ENCODE measurements at places on chromosomes 16 and 17. TPM values are rescaled to one million over a fixed set of nuclear protein-coding genes. Genes with fewer than 3 reads are reported as not detected.

GRCh38 chr17:74117087-74117698, 86.3 kb upstream of the RPL38 start:
- DNase-seq = peak; percentile 6

The KRT34 gene
- not detected for total RNA-seq

- peak; percentile 70 for DNase-seq
Observed at GRCh38 chr17:68011199-68011665, 15.0 kb upstream of the C17orf58 start.

DNA sequence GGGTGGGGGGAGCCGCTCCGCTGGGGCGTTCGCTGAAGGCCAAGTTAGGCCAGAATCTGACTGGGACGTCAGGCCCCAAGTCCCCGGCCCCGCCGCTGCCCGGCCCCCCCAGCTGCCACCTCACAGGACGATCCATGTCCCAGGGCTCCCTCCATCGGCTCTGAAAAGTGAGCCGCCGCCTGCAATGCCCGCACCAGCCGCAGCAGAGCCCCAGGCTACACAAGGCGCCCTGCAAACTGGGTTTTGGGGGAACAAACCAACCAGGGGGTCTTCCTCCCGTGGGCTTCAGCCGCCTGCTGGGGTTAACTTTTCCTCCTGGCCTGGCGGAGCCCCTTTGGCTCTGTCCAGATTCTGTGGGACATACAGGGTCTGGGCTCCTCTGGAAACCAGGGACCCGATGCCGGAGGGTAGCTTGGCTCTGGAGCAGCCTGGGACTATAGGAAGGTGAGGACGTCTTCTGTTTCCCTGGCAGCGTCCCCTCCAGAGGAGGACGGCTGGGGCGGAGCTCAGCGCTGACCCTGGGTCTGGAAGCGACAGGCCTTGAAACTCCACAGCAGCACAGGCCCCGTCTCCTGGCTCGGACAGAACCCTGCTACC, 835 bp downstream of the NME4 start:
- peak; percentile 87 for DNase-seq

The P2RX1 gene
- total RNA-seq = 7.3 TPM

The GPR139 gene
- not detected for total RNA-seq

GRCh38 chr17:20122254-20122879, 113.2 kb downstream of the SPECC1 start:
- no peak for DNase-seq

DNA sequence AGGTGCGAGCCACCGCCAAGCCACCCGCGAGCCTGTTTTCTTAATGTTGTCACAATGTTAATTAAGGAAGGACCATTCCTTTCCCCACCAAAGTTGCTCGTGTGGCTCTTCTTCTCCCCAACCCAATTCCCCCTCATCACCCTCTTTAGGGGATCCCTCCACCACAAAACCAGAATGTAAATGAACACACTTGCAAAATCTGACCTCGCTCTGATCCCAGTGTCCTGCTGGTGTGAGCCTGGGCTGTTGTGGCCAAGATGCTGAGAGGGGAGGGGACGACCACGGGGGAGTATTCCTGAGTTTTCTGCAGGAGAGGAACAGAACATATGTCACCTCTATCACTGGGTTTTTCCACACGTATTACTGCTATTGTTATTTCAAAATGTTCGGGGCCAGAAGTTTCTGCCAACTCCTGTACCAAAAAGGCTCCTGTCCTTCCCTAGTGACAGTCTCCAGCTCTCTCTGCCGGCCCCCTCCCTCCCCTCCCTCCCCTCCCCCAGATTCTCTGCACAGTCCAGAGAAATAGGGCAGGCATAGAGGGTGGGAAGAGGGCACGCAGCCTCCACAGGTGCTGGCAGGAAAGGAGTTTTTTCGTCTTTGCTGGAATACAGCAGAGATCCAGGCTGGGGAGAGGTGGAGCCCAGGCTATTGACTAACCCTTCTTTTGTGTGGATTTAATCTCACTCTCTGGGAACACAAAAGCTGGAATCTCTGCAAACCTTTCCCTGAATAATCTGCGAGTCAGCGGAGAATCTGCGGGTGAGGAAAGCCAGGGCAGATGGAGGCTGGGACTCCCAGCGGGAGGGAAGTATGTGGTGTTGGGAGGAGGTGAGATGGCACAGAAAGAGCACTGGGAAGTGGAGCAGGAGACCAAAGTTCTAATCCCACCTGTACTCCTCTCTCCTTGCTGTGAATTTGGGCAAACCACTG, 4.5 kb upstream of the CA4 start:
- DNase-seq = no peak

DNA sequence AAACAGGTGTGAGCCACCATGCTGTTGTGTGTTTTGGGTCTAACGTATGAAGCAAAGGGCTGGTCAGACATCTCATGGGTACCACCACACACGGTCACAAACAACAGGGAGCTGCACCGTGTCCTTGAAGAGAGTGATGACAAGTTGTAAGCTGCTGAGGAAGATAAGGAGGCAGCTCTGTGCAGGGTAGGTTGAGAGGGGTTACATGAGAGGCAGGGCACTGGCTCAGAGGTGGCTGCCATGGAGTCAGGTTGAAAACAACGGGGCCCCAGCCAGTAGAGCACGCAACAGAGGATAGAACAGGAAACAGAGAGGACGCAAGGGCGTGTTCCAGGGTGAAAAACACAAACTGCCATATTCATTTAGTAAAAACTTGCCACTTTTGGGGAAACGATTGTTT, 52.2 kb downstream of the TRARG1 start:
- peak; percentile 42 for DNase-seq

- no peak for DNase-seq
Observed at GRCh38 chr17:69466451-69466850, 52.0 kb downstream of the MAP2K6 start.

DNA sequence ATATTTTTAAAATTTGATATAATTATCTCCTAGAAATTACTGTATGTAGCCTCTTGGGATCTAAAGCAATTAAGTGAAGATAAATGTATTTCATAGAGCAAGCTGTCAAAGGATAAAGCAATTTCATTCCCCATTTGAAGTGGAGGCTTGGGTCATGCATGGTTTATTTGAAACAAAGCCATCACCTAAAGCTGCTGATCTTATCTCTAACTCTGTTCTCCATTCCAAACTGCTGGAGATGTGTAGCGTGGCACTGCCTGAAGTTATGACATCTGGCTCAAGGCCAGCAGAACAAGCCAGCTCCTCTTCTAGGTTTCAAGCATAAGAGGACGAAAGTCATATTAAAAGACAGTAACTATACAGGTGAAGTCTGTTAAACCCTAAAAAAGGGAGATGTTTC, 83.9 kb downstream of the HIC1 start:
- no peak for DNase-seq

The PDIA2 gene
- 0.85 TPM for total RNA-seq

GRCh38 chr17:19344311-19345066, 18.0 kb downstream of the B9D1 start:
- DNase-seq = peak; percentile 59

- DNase-seq = no peak
Observed at GRCh38 chr17:32731556-32732295, 145.2 kb downstream of the MYO1D start.

DNA sequence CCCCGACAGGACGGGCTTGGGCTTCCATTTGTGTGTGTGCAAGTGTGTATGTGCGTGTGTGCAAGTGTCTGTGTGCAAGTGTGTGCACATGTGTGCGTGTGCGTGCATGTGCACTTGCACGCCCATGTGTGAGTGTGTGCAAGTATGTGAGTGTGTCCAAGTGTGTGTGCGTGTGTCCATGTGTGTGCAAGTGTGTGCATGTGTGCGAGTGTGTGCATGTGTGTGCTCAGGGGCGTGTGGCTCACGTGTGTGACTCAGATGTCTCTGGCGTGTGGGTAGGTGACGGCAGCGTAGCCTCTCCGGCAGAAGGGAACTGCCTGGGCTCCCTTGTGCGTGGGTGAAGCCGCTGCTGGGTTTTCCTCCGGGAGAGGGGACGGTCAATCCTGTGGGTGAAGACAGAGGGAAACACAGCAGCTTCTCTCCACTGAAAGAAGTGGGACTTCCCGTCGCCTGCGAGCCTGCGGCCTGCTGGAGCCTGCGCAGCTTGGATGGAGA, 23.1 kb upstream of the ITGAX start:
- DNase-seq = no peak

The WFDC1 gene
- total RNA-seq = 31.6 TPM

DNA sequence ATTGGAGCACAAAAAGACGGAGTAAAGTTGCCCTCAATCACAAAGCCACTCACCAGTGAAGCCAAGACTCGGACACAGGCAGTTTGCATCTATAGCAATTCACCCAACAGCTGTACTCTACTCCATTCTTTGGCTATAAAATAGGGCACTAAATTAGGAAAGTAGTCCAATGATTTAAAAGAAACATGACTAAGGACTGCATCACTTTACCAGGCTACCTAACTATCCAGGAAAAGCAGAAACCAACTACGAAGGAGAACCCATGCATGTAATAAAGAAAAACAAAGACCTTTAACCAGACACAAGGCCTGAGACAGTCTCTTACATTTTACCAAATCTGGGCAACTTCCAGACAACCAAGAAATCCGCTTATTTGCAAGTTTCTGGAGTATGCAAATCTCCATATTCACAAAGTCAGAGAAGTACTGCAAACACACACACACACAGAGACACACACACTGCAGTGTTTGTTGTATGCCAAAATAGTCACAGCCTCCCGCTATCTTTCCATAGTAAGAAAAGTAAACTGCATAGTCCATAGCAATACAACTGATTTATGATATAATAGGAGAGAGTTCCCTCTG, 59.8 kb downstream of the CDH11 start:
- DNase-seq = no peak

The KRT13 gene
- 0.62 TPM for total RNA-seq

- DNase-seq = no peak
Observed at GRCh38 chr16:11980136-11980844, 3.8 kb downstream of the SNX29 start.

GRCh38 chr17:50542795-50543774, 3.9 kb upstream of the SPATA20 start:
- no peak for DNase-seq

- no peak for DNase-seq
Observed at GRCh38 chr17:73072219-73072962, 20.1 kb downstream of the SLC39A11 start.

DNA sequence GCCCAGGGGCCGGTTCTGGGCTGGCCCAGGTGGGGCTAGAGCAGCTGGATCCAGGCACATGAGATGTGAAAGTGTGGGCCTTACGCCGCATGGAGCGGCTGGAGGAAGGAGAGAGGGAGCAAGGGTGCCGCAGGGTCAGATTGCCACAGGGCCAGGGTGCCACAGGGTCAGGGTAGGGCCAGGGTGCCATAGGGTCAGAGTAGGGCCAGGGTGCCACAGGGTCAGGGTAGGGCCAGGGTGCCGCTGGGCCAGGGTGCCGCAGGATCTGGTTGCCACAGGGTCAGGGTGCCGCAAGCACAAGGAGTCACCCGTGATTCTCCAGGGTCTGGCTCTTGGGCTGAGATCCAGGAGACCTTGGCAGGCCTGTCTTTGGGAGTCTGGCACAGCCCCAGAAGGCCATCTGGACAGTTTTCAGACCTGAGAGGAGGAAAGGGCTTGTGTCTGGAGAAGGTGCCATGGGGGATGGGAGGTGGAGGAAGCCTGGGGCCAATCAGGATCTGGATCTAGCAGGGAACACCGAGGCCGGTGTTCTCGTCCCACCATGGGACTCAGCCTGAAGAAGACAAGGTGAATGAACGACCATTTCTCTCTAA, 13.1 kb upstream of the LASP1NB start:
- peak; percentile 58 for DNase-seq

- no peak for DNase-seq
Observed at GRCh38 chr16:50704245-50704644, 10.8 kb downstream of the NOD2 start.

The OTOP2 gene
- not detected for total RNA-seq

- no peak for DNase-seq
Observed at GRCh38 chr16:74447578-74447977, 26.3 kb upstream of the CLEC18B start.

DNA sequence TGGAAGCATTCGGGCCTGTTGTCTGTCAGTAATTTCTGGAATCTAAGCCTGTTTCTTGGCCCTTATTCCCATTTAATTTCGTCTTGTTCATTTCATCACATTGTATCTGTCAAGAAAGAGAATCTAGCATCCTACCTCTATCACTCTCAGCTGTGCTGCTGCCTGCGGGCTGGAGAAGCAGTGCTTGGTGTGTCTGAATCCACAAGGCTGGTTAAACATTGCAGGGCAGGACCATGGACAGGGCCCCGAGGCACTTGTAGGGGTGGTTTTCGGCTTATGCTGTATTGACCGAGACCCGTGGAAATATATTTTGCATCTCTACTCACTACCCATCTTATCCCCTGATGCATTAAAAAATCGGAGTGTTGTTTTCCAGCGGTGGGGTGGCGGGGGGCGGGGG, 3.1 kb downstream of the RAB11FIP4 start:
- peak; percentile 87 for DNase-seq

The ZPBP2 gene
- not detected for total RNA-seq

DNA sequence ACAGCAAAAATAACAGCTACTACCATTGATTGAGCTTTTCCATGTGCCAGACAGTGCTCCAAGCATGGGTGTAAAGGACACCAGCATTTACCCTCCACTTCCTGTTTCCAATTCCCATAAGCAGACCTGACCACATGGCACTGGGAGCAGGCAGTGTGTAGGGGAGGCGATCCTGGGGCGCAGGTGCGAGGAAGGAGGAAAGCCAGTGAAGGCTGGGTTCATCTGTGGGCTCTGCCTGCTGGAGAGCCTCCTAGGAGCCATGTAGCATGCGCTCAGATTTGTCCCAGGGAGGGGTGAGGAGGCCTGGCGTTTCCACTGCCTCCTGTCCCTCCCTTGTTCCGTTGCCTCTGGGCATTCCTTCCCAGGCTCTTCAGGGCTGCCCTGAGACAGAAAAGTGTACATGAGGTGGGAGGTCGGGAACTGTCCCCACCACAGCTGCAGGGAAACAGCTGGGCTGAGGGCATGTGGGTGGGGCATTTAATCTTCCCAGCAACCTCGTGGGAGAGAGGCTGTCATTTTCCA, 56.6 kb downstream of the SNX20 start:
- no peak for DNase-seq
